ENCODE measurements at places on chromosomes 4 and X. TPM values are rescaled to one million over a fixed set of nuclear protein-coding genes. Genes with fewer than 3 reads are reported as not detected.

Gene GAGE12J
- not detected for total RNA-seq

Gene PF4V1
- total RNA-seq: not detected

Gene ENPEP
- total RNA-seq: 0.39 TPM

Gene HTN1
- not detected for total RNA-seq

Gene PAGE2B
- 0.92 TPM for total RNA-seq

Gene PPBP
- total RNA-seq: not detected

Gene ZAR1
- total RNA-seq: 0.87 TPM

Gene MAGEB2
- 0.23 TPM for total RNA-seq

Gene CNKSR2
- total RNA-seq: 7.7 TPM

Measured in WTC11 (cell line).